ENCODE measurements at places on chromosomes 6 and 20.

GRCh38 chr6:163318071-163318786 lies 96.3 kb upstream of the QKI start:
- no peak for DNase-seq

DNA sequence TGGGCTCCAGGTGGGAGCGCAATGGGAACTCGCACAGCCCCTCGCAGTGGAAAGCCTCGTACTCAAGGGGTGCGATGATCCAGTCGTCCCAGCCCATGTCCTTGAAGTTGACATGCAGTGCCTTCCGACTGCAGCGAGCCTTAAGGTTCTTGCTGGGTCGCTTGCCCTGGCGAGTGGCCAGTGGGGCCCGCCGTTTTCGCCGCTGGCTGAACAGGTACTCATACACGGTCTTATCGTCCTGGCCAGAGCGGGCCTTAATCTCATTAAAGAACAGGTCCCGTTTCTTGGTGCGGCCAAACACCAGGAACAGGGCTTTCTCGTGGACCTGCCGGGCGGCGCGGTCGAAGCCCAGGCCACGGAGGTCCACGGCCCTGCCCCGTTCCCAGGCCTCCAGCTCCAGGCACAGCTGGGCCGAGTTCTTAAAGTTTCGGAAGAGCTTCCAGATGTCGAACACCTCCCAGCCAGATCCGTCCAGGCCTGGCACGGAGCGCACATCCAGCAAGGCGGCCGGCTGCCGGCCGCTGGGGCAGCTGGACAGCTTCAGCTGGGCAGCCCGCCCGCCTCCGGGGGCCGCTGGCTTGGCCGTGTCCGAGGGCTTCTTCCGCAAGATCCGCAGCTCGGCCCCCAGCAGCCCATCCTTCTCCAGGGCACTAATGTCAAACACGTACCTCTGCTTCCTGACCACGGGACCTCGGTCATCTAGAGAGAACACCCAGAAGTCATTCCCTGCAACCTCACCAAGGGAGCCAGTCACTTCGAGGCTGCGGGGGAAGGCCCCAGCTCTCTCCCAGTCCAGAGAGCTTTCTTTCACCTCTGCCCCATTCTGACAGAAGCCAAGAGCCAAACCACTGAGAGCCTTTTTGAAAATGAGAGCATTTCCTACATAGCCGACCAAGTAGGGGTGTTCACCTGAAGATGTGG lies 3.7 kb downstream of the GDF5 start:
- DNase-seq: peak; percentile 7

- no peak for DNase-seq
These were observed 20.8 kb downstream of the RALGAPA2 start for GRCh38 chr20:20691477-20692235.

DNA sequence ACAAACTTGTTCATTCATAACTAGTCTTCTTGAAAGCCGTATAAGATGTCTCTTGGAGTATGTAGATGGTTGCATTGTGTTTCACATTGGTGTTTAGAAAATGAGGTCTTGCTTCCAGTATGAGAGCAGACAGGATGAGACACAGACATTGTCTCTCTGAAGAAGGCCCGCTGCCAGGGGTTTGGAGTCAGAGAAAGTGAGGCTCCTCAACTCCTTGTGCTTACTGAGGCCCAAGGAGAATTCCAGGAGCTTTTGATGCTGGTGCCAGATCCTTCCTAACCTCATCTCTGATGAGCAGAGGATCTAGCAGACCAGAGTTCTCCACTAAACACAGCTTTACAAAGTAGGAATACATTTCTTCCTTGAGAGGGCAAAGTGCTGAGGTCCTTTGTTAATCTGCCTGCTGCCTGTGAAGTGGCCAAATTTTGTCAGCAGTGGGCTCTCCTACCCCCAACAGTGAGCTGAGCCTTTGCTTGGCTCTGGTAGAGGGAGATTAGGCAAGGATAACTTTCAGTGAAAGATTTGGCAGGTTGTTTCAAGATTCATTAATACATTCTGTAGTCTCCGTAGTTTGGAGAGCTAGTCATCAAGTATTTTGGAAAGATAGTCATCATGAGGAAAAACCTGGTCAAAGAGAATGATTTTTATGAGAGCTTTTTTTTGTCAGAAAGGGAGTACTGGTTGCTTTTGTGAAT lies 9.7 kb downstream of the MAPRE1 start:
- DNase-seq: no peak

GRCh38 chr6:73394577-73395354 lies at the start of gene DDX43:
DDX43 (plus strand) TSS chr6:73394828; CDS start chr6:73394906, 78 bp downstream.
- no peak for DNase-seq

DNA sequence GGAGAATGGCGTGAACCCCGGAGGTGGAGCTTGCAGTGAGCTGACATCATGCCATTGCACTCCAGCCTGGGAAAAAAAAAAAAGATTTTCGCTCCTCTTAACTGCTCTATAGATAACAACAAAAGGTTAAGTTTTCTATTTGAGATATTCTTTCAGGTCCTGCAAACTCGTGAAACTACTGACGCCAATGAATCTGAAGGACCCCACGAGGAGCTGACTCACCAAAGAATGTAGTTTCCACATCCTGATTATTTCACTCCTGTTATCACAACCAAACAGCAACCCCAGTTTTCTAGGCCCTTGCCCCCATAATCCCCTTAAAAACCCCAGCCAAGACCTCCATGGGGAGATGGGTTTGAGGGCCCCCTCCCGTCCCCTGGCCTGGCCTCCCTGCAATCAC lies 58.7 kb downstream of the OTOR start:
- no peak for DNase-seq

GRCh38 chr6:169085466-169085865 lies 168.2 kb downstream of the THBS2 start:
- no peak for DNase-seq

GRCh38 chr6:37027036-37027720 lies 21.7 kb downstream of the FGD2 start:
- peak; percentile 8 for DNase-seq

- no peak for DNase-seq
These were observed 28.1 kb downstream of the NCOA6 start for GRCh38 chr20:34797012-34797995.

GRCh38 chr20:20102163-20102562 lies 49.8 kb downstream of the CFAP61 start:
- no peak for DNase-seq

GRCh38 chr20:49870261-49870660 lies 45.1 kb downstream of the SPATA2 start:
- no peak for DNase-seq

GRCh38 chr6:129516005-129516404 lies 194.0 kb downstream of the ARHGAP18 start:
- no peak for DNase-seq

DNA sequence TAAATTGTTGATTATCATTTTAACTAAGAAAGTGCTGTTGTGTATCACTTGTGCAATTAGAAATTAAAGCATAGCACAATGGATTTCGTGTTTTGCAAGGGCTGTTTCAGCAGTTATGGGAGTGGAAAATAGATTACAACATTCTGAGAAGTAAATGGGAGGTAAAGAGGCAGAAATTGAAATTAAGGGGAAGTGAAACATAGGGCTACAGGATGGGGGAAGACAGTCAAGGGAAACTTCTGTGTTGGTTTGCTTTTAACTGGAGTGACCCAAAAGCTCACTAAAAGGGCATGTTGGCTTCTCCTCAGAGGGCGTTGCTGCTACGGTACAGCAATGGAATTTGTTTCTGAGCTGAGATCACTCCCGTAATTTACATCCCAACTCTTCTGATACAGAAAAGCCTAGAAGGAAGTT lies 147.5 kb downstream of the BCAS1 start:
- DNase-seq: no peak

- no peak for DNase-seq
These were observed 11.1 kb upstream of the SLC4A11 start for GRCh38 chr20:3250091-3250504.

GRCh38 chr6:140542863-140543262 lies 1168.4 kb upstream of the CITED2 start:
- no peak for DNase-seq

DNA sequence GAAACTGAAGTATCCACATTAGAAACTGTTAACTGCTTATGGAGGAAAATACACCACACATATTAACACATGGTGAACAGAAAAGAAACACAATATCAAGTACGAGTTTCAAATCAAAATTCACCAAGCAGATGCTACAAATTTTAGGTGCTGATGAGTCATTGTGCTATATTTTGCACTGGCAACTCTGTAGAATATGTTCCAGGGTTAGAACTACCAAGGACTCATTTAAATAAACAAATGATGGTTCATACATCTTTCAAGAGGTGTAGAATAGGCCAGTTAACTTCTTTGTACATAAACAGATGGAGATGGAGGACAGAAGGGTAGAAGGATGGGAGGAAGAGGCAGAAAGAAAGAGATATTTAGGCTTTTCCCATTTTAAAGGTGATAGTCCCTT lies 184.9 kb downstream of the ARHGAP18 start:
- no peak for DNase-seq

DNA sequence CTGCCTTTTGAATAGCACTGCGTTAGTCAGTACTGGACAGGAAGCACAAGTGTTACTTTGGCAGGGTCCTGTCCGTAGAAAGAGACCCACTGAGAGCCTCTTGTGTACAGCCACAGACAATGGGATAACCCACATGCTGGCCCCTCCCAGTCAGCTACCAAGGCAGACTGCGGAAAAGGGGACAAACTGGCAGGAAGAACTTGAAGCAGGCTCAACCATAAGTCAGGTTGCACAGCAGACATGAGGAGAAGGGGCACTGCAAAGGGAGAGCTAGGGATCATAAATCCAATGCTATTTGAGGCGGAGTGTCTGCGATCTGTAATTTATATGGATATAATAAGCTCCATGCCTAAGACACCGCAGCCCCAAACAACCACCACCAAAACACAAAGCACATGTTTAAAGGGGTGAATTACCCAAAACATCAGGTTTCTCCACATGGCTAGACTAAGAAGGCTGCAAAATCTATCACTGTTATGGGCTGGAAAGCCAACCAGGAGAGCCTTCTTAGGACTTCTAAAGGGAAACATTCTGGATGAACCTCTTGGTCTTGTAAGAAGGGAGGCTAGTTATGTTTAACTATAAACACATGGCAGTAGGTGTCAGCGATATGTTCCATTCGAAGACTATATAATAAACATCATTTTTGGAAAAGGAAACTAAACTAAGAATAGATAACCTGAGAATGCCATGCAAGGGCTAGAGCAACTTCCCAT lies 141.7 kb downstream of the BACH2 start:
- DNase-seq: no peak

DNA sequence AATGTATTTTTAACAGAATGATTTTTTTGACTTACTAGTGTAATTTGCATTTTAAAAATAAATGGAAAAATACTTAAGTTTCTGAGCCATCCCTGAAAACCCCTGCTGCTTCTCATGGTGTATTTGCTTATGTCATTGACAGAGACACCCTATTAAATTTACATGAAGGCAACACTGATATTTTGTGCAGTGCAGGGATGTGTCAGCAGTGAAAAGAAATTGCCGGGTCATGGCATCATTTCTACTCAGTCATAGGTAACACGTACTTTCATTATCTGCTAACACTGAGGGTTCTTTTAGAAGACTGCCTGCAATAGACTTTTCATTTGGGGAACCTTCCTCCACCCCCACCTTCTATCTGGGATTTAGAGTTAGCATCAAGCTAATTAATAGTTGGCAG lies 136.7 kb upstream of the RNF217 start:
- DNase-seq: no peak

GRCh38 chr6:57109880-57110279 lies 19.9 kb downstream of the ZNF451 start:
- no peak for DNase-seq

DNA sequence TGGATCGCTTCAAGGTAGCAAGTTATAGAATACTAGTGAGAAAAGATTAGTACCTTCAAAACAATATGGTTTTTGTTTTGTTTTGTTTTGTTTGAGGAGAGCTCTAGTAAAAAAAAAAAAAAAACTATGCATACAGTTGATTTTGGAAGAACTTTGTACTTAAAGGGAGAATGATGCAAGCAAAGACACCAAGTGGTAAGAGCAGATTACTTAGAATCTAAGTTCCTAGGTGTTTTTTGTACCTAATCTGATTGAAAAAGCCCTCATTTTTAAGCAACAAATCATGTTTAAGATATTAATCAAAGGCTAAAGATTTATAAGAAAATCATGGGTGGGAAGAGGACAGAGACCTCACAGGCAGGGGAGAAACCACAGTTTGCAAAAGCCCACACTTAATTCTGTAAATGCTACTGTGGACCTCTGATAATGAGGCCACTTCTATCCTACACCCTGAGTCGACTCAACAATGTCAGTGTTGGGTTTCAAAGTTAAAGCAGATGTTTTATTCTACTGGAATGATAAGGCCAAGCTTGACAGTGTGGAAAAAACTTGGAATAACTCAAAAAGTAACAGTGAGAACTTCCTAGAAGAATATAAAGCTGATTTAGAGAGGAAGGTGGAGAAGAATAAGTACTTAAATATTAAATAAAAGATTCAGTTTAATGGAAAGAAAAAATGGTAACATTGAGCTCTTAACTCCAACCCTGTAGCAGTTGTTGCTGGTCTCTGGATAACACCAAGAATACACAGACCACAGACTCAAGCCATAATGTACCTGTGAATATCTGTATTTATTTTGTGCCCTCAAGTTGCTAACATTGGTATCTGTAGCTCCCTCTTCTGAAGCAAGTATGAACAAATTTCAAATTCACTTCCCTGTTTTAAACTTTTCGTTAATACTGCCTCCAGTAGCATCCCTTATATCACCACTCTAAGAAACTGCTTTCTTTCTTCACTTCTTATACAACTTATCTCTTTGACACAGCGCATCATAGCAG lies 1047.8 kb downstream of the EPHA7 start:
- no peak for DNase-seq

- no peak for DNase-seq
These were observed 13.8 kb downstream of the SPINT4 start for GRCh38 chr20:45735988-45736387.

- DNase-seq: no peak
These were observed 60.2 kb downstream of the OPRM1 start for GRCh38 chr6:154099211-154099610.

- DNase-seq: peak; percentile 41
These were observed 66.7 kb downstream of the RPP21 start for GRCh38 chr6:30411515-30412207.

- no peak for DNase-seq
These were observed 189.0 kb downstream of the SLC16A10 start for GRCh38 chr6:111276335-111276734.

GRCh38 chr6:113859349-113860180 lies 2.4 kb downstream of the MARCKS start:
- no peak for DNase-seq

DNA sequence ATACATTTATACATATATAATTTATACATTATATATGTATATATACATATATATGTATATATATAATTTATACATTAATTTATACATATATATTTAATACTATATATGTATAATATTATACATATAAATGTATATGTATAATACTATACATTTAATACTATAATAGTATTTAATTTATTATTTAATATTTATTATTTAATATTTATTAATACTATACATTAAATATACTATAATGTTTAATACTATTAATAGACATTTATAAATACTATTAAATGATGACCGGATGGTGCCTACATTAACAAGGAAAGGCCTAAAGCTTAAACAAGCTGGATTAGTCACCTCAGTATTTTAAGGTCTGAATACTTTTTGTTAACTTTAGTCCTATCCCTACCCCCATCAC lies 145.9 kb upstream of the HTR1E start:
- DNase-seq: no peak

GRCh38 chr20:18705490-18705889 lies 108.1 kb upstream of the SCP2D1 start:
- DNase-seq: no peak

- DNase-seq: no peak
These were observed 64.5 kb downstream of the REPS1 start for GRCh38 chr6:138923561-138923960.

- peak; percentile 9 for DNase-seq
These were observed 89.2 kb downstream of the ARID1B start for GRCh38 chr6:156866220-156867015.

All from CD4-positive, alpha-beta T cell (primary cell).